ENCODE measurements at places on chromosomes 4 and X. TPM values are rescaled to one million over a fixed set of nuclear protein-coding genes. Genes with fewer than 3 reads are reported as not detected.

The DGKK gene
- total RNA-seq, result 0.41 TPM

DNA sequence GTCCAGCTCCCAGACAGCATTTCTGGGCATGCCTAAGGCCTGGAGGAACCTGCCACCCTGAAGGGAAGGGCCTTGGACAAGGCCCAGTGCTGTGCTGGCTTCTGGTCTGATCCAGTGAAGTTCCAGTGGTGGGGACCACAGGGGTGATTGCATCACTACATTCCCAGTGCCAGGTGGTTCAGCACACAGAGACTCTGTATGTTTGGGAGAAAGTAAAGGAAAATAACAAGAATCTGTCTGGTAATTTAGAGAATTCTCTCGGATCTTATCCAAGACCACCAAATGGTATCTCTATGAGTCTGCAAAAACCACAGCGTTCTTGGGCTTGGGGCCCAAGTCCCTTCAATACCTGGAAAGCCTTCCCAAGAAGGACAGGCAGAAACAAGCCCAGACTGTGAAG lies 131.8 kb upstream of the MAD2L1 start:
- no peak for DNase-seq

DNA sequence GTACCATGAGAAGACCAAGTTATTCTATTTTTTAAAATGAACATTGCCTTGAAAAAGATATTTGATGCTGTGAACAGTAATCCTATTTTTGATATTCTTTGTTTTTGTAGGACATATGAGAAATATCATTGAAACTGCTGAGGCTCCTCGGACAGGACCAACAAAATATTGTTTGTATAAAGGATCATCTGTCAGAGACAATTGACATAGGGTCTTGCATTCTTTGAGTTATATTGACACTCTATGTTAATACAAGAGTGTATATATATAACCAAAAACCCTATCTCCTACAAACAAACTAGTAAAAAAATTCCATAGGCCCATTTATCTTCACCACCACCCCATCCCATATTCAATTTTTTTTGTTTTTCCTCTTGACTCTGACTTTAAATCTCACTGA lies 222.7 kb downstream of the DACH2 start:
- no peak for DNase-seq

DNA sequence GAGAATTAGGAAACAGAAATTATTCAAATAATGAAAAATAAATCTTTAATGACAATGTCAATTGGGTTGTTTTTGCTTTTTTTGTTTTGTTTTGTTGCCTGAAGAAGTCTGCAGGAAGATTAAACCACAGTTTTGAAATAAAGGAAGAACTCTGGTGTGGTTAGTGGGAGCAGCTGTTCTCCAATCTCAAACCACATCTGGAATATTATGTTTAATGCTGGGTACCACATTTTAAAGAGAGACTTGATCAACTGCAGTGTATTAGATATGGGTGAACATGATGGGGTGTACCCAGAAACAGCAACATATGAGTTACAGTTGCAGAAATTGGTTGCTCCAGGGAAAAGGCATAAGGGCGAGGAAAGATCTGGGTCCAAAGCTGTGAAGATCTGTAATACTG lies 171.2 kb upstream of the RPL34 start:
- no peak for DNase-seq

DNA sequence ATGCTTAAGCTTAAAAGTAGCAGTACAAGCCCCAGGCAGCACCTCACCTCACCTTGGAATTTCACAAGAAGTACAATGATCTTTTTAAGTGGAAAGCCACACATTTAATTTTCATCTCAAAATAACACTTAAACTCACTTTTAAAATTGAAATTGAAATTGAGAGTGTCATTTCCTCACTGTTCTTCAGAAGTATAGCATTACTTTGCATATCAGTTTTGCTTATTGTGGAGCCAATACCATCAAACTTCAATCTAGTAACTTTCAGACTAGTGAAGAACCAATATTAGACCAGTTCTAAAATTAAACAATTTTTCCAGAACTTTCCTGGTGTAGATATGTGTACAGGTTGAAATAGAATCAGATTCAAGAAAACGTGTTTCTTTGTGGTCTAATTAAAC lies 242.4 kb downstream of the NDST4 start:
- no peak for DNase-seq

- no peak for DNase-seq
Measured at GRCh38 chrX:57453901-57454300, 137.9 kb upstream of the ZXDB start.

The PABPC5 gene
- total RNA-seq, result 14.3 TPM
